ENCODE measurements at places on chromosomes 1 and 21.

DNA sequence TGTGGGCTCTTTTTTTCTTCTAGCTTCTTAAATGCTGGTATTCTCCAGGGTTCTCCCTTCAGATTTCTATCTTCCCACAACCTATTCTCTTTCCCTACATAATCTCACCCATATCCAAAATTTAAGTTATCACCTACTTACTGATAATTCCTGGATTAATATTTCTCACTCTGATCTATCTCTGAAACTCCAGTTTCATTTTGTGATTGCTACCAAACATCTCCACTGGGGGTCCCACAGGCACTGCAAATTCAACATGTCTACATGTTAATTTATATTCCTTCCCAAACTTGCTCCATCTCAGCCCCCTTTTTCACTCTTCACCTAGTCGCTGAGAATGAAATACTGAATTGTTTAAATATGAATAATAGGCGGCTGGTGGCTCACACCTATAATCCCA lies 9.9 kb upstream of the C1orf141 start:
- DNase-seq: peak; percentile 17

- no peak for DNase-seq
These were observed 116.5 kb upstream of the JUN start for GRCh38 chr1:58900396-58900795.

DNA sequence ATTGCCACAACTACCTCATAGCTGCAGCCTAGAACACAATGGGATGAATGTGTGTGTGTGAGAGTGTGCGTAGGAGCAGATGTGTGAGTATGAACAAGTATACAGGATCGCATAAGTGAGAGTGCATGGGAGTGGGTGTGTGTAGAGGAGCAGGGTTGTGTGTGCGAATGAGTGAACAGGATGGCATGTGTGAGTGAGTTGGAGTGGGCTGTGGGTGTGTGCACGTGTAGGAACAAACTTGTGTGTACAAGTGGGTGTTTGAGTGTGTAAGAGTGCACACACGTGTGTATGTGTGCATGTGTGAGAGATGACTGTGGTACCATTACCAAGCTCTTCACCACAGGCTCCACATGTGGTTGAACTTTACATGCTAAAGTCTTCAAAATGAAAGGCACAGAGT lies 175.4 kb upstream of the EDN2 start:
- DNase-seq: no peak

DNA sequence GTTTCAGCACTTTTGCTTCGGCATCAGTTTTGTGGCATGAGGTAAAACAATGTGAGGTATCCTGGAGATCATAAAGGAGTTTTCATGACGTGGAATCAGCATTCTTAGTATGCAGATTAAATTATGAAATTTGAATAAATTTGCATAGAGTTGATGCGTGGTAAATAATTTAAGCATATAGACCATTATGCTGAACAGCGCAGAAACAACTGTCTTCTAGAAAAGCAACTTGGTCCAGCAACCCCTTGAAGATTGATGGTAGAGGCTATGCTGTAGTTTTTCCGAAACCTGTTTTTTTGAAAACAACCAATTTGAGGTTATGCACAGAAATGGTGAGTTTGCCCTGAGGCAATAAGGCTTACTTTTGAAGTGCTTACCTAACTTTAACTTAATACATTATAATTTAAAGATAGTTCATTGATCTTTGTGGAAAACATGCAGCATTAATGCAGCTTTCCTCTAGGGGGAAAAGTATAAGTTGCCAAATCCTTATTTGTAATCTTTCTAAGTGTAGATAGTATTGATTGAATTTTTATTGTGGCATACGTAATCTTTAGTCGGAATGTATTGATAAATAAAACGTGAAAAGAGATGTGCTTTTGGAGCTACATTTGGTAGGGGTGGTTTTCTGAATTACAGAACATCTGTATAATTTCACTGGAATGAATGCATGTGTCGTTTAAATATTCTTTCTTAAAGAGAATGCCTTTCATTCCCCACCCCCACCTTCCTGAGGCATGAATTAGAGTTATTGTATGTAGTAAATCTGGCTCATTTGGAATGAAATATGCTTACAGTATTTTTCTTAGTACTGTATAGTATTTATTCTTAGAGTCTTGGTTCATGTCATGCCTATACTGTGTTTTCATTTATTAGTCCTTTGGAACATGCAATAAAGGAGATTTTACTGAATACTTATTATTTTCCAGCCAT lies 3.8 kb downstream of the PRDM2 start:
- DNase-seq: no peak

DNA sequence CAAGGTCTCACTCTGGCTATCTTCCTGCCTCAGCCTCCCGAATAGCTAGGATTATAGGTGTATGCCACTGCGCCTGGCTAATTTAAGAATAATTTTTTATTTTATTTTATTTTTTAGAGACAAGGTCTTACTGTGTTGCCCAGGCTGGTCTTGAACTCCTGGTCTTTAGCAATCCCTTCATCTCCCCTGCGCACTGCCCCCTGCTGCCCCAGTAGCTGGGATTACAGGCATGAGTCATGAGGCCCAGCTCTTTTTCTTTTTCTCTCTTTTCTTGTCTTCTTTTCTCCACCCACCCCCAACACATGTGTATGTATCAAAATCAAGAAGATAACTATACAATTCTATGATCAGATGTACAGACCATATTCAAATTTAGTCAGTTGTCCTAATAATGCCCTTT lies 87.2 kb downstream of the PEX14 start:
- DNase-seq: no peak

DNA sequence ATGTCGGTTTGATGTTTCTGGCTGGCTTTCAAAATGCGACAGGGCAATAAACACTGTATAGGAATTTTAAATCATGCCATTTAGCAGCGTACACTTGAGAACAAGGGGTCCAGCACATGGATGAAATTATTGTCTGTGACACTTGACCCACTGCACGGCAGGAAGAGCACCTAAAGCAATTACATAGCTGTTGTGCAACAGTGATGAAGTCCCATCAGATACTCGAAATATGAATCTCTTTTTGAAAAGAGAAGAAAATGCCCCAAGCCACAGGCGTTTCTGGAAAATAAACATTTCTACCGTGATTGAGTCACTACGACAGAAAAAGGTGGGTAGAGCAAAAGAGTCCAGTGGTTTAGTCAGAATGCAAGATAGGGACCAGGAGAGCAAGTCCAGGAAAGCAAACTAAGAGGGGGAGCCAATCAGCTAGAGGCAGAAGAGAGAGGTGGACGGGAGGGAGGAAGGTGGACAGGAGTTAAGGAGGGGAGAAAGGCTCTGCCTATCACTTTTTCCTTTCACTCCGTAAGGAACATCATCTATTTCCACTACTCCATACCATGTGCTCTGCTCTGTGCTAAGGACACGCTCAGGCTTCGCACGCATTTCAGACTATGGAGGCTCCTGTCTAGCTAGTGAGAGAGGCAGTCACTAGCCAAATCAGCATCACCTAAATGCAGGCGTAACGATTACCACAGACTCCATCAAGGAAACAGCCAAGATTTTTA lies 6.4 kb downstream of the DSCAM start:
- no peak for DNase-seq

GRCh38 chr1:244796719-244797406 lies 38.6 kb upstream of the COX20 start:
- peak; percentile 53 for DNase-seq

GRCh38 chr1:110465038-110465813 lies 14.3 kb downstream of the PROK1 start:
- no peak for DNase-seq

DNA sequence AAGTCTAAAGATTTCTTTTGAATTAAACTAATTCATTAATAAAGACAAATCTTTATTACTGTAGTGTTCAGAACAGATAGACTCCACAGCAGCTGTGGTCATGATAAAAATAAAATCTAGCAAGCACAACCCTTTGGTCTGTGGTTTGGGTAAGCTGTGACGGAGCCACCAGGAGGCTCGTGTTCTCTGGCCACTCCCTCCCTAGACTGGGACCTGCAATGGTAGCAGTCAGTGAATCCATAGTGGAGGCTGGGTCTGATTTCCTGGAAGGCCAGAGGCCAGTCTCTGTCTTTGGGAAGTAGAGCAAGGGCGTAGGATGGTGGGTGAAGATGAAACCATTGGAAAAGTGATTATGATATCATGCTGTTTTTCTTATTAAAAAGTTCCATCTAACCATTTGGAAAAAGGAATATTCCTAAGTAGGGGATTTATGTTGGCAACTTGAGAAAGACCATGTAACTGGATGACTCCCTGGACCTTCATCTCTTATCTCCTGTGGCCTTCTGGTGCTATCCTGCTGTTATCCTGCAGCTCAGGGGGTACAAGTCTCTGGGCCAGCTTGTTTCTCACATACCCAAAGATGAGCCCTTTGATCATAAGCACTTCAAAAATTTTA lies 39.0 kb downstream of the TENT5C start:
- no peak for DNase-seq

DNA sequence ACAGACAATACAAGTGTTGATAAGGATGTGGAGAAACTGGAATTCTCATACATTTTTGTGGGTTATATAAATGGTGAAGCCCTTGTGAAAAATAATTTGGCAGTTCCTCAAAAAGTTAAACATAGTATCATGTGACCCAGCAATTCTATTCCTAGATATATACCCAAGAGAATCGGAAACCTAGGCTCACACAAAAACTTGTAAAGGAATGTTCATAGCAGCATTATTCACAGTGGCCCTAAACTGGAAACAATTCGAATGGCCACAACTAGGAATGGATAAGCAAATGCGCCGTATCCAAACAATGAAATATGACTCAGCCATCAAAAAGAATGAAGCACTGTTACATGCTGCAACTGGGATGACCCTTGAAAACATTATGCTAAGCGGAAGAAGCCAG lies 3.9 kb upstream of the CD247 start:
- no peak for DNase-seq

All from CD4-positive, alpha-beta T cell treated with Interleukin-4 for 4 hours (primary cell).